ENCODE measurements at places on chromosomes 11 and 22.
A peak's percentile ranks its signal among the peaks of the same experiment; 100 is the strongest.

DNA sequence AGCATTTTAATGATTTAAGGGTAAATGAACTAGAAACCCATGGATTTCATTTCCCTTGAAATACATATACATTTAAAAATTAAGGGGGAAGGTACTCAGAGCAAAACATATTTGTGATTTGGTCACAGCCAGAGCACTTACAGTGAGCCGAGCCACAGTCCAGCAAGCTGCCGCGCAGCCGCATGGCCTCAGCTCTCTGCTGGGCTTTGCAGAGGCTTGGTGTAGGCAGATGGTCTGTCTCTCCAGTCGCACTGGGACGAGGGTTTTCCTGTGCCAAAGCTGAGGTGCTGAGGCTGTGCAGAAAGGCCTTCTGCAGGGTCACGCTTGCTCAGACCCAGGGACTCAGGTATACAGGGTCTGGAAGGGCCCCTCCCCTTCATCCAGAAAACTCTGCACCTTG lies 367.3 kb downstream of the OPCML start:
- no peak for DNase-seq

DNA sequence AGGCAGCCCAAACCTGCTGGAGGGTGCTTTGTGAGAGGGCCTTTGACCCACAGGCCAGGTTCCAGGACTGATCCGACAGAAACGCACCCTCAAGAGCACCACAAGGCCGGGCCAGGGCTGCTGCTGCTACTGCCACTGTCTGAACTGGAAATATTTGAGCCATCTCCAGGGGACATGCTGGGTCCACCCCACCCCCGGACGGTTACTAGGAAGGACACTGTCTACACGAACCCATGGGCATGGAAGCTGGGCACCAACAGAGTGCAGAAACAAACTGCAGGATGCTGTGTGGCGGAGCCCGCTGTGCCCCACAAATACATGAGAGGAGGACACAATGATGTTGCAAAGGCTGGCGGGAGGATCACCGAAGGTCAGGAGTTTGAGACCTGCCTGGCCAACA lies 283.7 kb downstream of the CTTN start:
- DNase-seq, result no peak

DNA sequence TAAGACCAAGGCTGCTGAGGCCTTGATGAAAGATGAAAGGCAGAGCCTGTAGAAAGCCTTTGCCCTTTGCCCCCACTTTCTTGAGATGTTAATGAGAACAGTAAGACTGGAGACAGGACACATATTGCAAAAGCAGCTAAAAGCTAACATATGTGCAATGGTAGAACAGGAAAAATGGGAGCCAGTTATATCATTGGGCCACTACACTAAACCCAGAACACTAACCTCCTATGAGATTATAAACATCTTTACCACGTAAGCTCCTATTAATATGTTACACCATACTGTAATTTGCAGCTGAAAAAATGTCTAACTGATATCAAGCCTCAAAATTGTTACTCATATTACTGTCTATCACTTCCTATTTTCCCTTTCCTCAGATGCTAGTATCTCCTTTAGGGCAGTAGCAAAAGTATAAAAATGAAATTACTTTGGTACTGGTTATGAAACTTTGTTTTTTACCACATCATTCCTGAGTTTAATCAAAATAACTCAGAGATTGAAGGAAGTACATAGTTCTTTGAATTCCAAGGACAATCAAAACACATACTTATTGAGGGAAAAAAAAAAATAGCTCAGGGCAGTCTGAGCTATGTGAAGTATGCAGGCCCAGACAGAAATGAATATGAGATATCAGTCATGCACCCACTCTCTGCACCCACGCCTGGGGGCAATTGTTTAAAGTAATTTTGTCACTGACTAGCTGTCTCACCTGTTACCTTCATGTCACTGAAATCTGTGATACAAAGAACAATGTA lies 9.1 kb downstream of the HPS5 start:
- DNase-seq, result no peak

GRCh38 chr11:60169264-60169915 lies 13.5 kb downstream of the MS4A6A start:
- no peak for DNase-seq

- no peak for DNase-seq
Observed at GRCh38 chr22:22836635-22837034, 51.0 kb upstream of the IGLL5 start.

GRCh38 chr22:48303369-48303725 lies 1524.3 kb downstream of the BRD1 start:
- DNase-seq, result no peak

- DNase-seq, result no peak
Observed at GRCh38 chr22:19336133-19337075, 44.9 kb upstream of the CLTCL1 start.

DNA sequence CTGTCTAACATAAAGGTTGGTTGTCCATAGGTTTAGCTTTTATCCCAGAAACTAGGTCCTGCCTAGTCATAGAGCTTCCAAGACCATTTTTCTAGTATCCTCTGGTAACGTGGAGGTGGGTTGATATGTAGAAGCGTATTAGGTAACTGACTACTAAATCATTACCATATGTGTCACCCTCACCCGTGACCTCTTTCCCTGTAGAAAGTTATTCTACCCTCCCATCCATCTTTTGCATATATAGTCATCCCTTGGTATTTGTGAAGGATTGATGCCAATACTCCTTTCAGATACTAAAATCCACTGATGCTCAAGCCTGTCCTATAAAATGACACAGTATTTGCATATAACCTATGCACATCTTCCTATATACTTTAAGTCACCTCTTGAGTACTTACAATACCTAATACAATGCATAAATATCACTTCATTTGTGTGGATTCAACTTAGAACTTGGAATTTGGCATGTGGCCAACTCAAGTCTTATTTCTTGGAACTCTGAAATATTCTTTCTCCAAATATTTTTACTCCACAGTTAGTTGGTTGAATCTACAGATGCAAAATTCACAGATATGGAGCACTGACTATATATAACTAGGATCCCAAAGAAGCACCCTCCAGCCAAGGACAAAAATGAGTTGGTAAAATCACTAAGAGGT lies 497.0 kb upstream of the TENM4 start:
- DNase-seq, result no peak

GRCh38 chr11:130866831-130867230 lies 49.4 kb downstream of the SNX19 start:
- DNase-seq, result no peak

- no peak for DNase-seq
Observed at GRCh38 chr11:80860632-80861031, 1419.8 kb upstream of the TENM4 start.

- DNase-seq, result no peak
Observed at GRCh38 chr11:131649856-131650255, 279.4 kb downstream of the NTM start.

DNA sequence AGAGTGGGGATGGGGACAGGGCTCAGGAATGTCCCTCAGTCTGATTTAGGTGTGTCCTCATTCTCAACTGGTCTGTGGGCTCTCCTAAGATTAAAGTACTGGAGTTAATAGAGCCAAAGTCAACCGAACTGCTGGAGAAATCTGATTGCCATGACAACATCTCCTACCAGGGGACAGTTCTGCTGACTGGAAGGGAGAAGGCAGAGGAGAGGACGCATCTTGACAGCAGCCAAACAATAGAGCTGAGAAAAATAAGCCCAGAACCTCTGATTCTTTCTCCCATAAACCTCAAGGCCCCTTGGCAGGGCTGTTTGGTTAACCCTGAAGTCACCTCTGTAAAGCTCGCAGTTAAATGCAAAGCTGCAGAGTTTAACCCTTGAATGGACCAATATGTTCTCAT lies 2.8 kb downstream of the KCTD14 start:
- no peak for DNase-seq

DNA sequence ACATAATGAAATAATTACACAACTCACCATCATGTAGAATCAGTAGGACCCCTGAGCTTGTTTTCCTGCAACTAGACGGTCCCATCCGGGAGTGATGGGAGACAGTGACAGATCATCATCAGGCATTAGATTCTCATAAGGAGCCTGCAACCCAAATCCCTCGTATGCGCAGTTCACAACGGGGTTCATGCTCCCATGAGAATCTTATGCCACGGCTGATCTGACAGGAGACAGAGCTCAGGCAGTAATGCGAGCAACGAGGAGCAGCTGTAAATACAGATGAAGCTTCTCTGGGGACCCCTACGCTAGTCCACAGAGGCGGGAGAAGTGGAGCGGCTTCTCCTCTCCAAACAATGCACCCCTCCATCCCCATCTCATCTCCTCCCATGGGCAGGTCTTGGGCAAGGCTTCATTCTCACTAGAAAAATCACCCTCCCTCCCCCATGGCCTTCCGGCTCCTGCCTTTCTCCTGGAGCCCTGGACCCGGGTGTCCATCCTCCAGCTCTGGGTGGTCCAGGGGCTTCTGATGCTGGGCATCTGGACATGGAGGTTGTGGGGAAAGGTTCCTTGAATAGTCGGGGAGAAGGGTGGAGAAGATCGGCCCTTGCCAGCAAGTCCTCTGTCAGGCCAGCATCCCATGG lies 16.2 kb upstream of the RAC2 start:
- DNase-seq, result no peak

DNA sequence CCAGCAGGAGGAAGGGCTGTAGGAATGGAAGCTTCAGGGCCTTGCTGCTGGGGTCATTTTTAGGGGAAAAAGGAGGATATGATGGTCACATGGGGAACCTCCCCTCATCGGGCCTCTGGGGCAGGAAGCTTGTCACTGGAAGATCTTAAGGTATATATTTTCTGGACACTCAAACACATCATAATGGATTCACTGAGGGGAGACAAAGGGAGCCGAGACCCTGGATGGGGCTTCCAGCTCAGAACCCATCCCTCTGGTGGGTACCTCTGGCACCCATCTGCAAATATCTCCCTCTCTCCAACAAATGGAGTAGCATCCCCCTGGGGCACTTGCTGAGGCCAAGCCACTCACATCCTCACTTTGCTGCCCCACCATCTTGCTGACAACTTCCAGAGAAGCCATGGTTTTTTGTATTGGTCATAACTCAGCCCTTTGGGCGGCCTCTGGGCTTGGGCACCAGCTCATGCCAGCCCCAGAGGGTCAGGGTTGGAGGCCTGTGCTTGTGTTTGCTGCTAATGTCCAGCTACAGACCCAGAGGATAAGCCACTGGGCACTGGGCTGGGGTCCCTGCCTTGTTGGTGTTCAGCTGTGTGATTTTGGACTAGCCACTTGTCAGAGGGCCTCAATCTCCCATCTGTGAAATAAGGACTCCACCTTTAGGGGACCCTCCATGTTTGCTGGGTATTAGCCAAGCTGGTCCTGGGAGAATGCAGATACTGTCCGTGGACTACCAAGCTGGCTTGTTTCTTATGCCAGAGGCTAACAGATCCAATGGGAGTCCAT lies 14.1 kb downstream of the IL10RA start:
- DNase-seq, result no peak

DNA sequence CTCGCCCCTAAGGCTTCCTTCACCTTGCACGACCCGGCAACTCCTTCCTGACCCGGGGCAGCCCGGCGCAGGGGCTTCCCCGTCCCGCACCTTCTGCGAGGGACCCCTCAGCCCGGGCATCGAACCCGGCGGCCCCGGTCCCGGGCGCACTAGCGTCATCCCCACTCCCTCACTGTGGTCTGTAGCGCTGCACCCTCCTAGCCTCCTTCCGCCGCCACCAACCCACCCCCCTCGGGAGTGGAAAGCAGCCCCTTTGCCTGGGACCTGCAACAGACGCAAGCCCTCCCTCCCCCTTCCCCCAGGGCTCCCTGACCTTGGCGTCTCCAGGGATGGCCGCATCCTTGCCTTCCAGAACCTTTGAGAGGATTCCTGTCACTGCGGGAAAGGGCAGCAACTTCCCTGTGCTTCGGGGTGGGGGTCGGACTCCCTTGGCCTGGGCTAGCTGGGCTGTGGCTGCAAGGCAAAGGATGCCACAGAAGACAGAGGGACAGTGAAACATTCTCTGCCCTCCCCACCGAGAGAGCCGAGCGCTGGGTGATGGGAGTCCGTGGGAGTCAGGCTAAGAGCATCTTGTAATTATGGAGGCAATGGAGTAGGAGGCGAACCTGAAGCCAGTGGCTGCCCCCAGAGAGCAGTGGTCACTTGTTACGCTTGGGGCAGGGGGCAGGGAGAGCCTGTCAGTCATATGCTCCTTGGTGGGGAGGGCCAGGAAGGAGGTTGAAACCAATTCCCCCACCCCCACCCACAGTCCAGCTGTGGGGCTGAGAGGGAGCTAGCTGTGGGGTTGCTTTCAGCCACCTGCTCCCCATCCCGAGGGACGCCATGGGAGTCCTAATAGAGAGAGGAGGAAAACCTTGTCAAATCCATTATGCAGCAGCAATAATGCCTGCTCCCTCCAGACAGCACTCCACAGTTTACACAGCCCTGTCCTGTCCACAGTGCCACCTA lies 920 bp downstream of the TMEM132A start:
- DNase-seq, result no peak

- no peak for DNase-seq
Observed at GRCh38 chr11:133172349-133172748, 360.0 kb downstream of the OPCML start.

DNA sequence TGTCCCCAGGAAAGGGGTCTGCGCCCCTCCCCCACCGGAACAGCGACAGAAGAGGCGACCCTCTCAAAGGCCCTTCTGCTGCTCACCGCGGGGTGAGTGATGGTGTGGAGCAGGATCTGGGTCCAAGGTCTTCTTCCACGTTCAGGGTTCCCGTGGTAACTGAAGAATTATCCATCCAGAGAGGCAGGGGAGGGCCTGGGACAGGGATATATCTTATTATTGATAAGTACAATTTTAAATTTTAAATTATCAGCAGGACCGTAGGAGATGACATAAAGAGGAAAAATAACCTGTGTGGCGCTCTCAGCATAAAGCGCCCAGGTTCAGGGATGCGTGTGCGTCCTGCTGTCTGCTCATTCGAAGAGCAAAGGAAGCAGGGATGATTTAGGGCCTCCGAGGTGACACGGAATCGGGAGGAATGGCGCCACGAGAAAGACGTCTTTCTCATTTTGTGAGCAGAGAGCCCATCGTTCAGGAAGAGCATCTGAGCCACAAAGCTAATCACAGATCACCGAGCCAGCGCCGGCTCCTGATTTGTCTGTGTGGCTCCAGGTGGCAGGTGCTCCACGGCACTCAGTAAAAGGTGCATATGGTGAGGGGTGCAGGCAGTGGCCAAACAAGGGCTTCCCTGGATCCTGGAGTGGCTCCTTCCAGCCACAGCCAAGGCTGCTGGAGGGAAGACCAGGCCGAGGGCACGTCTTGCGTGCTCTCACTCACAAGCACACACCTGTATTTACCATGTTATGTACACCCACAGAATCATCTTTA lies 19.3 kb downstream of the KRTAP5-5 start:
- peak; percentile 3 for DNase-seq
